ENCODE measurements at places on chromosomes 13 and 19.

- DNase-seq = no peak
Measured at GRCh38 chr19:58346961-58347929, 6.0 kb downstream of the A1BG start.

GRCh38 chr19:42465827-42466280 lies 23.1 kb upstream of the CXCL17 start:
- no peak for DNase-seq

GRCh38 chr13:52406629-52407028 lies 657 bp upstream of the THSD1 start:
- DNase-seq = no peak

DNA sequence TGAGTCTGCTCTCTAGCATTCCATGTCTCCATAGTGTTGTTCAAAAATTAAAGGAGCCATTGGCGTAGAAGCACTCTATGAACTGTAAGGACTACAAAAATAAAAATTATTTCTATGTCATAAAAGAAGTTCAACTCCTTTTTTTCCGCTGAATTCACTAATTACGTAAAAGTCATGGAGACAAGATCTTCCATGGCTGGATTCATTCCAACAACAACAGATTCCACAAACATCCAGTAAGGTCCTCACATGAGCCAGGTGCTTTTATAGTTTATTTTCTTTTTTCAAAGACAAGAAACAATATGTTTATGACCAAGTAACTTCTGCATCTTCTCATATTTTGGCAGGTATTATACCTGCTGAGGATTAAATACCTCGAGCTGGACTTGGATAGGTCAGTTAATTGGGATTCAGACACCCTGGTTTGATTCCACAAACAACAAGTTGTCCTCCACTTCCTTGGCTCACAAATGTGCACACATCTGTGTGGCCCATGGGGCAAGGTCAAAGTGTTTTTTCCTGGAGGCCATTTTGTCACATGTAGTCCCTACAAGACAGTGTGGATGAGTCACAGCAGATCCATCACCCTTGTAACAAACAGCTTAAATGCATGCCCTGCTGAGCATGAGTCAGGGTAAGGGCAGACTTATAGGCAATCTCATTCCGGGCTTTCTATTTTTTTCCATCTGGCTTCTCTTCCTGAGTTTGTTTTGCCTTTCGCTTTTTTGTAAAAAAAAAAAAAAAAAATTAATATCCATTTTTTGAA lies 475.6 kb downstream of the COG6 start:
- DNase-seq = peak; percentile 38

DNA sequence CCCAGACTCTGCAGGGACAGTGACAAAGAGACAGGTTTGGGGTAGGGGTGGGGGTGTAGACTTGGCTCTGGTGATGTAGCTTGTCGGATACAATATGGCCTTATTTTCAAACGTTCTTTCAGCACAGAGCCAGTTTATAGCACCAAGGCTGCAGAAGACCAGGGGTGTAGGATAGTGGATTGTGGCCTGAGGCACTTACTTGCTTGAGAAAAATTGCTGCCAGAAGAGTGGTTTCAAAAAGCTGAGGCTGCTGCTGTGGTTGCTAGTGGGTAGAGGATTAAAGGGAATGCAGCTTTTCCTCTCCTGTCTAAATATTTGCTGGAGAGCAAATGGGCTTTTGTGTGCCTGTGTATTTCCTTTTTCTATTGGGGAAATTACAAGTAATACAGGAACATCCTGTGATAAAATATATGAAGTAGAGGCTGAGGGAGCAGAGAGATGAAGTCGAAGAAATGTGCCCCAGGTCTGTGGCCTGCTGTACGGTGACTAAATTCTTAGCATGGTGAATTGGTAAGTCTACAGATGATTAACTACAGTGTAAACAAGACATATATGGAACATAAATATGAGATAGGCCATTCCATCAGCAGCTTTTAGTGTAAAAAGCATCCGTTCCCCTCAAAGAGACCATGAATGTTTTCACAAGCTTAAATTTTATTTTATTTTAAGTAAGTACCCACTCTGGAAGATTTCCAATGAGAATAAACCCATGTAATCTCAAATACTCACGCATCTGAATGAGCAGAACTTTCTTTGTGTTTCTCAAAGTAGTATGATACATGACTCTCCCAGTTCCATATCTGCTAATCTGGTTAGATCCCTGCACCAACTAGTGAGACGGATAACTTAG lies 112.9 kb downstream of the LRCH1 start:
- DNase-seq = peak; percentile 36

DNA sequence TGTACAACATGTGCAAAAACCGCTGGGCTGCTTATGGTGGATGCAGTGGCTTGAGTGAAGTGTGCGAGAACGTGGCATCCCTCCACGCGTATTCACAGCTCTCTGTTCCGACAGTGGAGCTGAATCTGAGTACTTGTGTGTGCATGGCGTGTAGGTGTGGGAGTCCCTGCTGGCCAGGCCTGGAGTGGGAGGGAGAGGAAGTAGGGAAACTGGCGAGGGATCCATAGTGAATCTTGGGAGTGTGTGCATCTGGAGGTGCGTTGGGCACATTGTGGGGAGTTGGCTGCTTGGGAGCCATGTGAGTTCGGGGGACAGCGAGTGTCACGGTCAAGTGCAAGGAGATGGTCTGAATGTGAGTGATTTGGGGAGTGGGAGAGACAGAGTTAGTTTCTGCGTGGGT lies 2.4 kb downstream of the KLC3 start:
- no peak for DNase-seq

- DNase-seq = no peak
Measured at GRCh38 chr13:103716718-103717117, 650.5 kb upstream of the SLC10A2 start.

DNA sequence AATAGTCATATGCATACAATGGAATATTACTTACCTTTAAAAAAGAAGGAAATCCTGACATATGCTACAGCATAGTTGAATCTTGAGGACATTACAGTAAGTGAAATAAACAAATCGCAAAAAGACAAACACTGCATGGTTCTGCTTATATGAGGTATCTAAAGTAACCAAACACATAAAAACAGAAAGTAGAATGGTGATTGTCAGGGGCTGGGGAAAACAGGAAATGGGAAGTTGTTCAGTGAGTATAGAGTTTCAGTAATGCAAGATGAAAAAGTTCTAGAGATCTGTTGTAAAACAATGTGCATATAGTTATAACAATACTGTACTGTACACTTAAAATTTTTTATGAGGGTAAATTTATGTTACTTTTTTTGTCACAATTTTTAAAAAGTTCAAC lies 219.4 kb downstream of the KLF5 start:
- no peak for DNase-seq

- no peak for DNase-seq
Measured at GRCh38 chr13:77760893-77761292, 63.4 kb downstream of the SLAIN1 start.

DNA sequence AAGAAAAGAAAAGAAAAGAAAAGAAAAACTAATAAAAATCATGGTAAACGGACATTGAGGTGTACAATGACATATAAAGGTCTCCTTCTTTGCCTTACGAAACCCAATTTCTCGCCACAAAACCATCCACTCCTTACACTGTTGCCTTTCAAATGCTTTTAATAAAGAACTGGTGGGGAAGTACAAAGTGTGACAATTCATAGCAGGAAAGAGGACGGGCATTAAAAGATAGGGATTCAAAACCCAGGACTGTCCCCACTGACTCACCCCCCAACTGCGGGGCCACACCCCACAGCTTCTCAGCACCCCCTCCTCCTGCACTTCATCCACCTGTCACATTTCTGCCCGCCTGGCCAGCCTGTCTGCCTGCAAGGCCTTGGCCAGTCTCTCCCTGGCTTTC lies 2.4 kb downstream of the MBD3L2B start:
- no peak for DNase-seq

DNA sequence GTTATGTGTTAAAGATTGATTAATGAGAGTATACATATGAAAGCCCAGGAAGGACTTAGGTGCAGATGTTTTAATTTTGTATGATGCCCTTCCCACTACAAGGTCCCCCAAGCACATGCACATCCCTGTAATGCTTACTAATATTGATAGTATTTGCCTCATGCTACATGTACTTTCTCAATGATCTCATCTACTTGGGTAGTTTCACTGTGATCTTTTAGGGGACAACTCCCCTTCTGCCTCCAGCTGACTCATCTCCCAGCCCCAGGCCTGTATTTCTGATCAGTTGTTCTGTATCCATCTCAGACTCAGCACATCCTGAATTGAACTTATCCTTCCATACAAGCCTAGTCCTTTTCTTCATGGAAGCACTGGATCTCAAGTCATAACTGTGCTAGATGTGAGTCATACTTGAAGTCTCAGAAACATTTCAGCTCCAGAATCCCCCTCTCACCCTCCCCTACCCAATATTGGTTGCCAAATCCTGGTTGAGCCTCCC lies 49.4 kb upstream of the INTS6 start:
- no peak for DNase-seq

DNA sequence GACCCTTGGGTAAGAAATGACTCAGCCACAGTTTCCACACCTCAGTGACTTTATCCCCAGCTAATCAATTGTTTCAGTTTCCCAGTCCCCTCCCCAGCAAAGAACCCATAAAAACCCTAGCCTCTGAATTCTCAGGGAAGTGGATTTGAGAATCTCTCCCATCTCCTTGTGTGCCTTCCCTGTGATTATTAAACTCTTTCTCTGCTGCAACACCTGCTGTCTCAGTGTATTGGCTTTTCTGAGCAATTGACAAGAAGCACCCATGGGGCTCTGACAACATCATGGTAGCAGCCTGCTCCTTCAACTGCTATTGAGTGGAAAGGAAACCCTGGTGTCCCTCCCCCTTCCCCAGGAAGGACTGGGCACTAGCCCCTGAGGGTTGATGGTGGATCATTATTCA lies 73.7 kb downstream of the UQCRFS1 start:
- DNase-seq = no peak

DNA sequence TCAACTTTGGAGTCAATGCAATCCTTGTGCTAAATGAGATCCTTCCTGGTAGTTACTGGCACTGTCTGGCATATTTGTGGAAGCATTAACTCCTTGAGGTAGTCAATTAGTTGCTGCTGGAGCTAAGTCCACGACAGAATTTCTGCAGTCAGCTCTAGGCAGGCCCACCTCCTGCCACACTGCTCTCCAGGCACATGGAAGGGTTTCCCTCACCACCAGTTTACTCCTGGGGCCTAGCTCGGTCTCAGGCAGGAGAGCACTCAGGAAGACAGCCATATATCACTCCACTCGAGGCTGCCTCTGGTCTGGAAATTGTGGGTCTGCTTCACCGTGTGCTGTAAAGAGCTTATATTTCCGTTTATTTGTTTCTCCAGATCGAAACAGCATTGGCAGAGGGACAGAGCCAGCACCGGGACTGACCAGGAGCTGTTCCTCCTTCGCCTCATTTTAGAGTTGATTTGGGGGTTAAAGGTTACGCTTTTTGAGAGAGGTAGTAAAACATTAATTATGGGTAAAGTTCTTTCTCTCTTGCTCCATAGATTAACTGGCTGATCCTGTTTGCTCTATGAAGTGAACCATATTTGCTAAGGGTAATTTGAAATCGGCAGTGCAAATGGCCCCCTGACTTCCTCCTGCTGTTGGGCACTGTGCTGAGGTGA lies 20.6 kb upstream of the GTF3A start:
- peak; percentile 10 for DNase-seq

GRCh38 chr19:29712744-29713516 lies 2.1 kb downstream of the C19orf12 start:
- DNase-seq = no peak

DNA sequence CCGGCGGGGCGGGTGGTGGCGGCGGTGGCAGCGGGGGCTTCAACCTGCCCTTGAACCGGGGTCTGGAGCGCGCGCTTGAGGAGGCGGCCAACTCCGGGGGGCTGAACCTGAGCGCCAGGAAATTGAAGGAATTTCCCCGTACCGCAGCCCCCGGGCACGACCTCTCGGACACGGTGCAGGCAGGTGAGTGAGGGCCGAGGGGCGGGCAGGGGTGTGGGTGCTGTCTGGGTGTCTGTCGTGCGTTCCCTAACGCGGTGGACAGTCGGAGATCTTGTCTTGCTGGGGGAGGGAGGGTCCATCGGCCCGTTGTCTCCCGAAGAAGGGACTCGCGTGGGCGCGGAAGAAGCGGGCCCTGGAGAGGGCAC lies 533 bp downstream of the LRCH1 start:
- DNase-seq = no peak

DNA sequence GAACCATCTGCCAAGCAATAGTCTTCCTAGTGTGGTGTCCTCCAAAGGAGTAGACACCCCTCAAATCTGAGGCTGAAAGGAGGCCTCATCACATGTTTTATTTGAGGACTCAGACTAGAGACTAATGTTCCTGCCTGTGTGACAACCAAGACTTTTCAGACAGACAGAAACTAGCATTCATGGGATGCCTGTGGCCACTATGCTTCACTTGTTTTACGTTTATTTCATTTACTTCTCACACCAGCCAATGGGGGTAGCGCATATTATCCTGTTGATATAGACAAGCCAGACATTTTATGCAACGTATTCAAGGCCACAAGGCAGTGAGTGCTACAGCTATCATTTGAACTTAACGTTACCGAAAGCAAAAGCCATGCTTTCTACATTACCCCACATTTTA lies 391.7 kb upstream of the HTR2A start:
- no peak for DNase-seq

DNA sequence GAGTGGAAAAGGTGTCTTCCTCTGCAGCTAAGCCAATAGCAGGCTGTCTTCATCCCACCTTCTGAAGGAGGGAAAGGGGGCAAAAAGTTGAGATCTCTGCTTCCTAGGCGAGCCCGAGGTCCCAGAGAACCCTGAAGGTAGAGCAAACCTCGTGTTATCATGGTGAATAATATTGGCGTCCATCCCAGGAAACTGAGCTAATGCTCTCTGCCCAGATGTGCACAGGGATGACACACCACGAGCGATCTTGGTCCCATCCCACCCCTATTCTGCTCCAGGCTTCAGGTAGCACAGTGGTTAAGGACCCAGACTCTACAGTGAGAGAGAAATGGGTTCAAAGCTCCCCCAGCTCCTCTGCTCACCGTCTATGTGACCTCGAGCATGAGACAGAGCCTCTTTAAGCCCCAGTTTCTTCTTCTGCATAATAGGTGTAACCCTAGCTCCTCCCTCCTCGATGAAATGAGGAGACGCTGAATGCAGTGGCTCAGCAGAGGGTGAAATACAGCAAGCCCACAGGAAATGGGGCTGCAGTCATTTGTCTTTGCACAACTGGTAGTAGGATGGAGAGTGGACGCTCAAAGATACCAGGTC lies 9.9 kb upstream of the CEACAM20 start:
- DNase-seq = no peak

DNA sequence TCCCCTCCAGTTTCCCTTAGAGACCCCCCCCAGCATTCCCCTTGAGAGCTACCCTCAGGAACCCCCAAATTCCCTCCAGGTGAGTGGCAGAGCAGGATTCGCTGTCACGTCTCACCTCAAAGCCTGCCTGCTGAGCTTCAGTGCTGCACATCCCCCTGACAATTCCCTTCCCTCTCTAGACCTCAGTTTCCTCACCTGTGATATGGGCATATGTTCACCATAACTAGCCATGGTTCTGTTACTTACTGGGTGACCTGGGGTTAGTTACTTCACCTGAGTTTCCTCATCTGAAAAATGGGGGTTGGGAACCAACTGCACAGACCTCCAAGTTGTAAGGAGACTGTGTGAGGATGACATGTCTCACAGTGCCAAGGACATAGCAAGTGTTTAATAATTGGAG lies 75.5 kb downstream of the RYR1 start:
- no peak for DNase-seq

GRCh38 chr13:48502601-48503319 lies 30.1 kb downstream of the RCBTB2 start:
- no peak for DNase-seq

Data from LoVo (cell line).